ENCODE measurements at places on chromosomes 4 and X. TPM values are rescaled to one million over a fixed set of nuclear protein-coding genes. Genes with fewer than 3 reads are reported as not detected.

DNA sequence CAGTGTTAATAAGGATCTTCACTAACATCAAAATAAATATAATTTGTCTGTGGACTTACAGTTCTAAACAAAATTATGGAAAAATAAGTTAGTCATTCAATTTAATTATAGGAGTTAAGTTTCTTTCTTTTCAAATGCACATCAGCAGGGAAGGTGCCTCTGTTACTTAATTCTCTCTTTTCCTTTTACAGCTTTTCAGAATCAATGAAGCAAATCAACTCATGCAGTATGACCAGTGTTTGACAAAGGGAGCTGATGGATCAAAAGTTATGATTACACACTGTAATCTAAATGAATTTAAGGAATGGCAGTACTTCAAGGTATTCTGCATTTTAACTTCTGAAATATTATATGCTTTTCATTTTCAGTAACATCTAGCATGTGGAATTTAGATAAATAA lies 15.9 kb downstream of the HMGB2 start:
- H3K27ac ChIP-seq: no peak overlapping the region
- no peaks in the 10 kb centered on the region for H3K27me3 ChIP-seq
- DNase-seq: no peak
- H3K4me3 ChIP-seq: no peak overlapping the region
- H3K4me1 ChIP-seq: peaks cover 16% of the 10 kb centered on the region

DNA sequence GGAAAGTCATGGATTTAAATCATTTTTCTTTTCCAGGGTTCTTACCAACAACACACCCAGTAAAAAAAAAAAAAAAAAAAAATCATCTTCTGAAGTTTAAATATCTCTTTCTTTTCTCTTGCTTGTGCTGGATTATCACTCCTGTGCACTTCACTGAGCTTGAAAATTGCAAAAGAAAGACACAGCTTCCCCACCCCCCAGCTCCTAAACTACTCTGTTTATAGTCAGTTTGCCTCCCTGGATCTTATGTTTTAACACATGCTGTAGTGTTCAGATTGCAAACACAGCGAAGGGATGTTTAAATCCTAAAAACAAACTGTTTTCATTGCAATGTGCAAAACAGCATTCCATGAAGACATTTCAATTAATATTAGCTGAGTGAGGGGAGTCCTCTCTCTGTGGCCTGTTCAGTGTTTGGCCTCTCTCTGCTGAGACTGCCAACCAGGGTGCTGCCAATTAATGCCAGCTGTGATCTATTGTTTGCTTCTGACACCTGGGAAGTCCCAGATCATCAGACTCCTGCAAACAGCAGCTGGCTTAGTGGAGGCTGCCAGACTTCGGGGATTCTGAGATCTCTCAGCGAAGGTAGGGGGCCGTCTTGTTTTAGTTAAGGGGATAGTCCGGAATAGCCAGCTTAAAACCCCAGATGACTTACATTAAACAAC lies 171.1 kb upstream of the PITX2 start:
- H3K27ac ChIP-seq: no peak overlapping the region
- no peaks in the 10 kb centered on the region for H3K27me3 ChIP-seq
- H3K4me1 ChIP-seq: peaks cover 18% of the 10 kb centered on the region
- no peaks in the 10 kb centered on the region for H3K36me3 ChIP-seq
- H3K4me3 ChIP-seq: no peak overlapping the region

- no peak overlapping the region for H3K4me3 ChIP-seq
- no peaks in the 10 kb centered on the region for H3K36me3 ChIP-seq
- H3K27ac ChIP-seq: no peak overlapping the region
- no peaks in the 10 kb centered on the region for H3K27me3 ChIP-seq
Observed at GRCh38 chrX:79336869-79337815, 30.0 kb downstream of the ITM2A start.

DNA sequence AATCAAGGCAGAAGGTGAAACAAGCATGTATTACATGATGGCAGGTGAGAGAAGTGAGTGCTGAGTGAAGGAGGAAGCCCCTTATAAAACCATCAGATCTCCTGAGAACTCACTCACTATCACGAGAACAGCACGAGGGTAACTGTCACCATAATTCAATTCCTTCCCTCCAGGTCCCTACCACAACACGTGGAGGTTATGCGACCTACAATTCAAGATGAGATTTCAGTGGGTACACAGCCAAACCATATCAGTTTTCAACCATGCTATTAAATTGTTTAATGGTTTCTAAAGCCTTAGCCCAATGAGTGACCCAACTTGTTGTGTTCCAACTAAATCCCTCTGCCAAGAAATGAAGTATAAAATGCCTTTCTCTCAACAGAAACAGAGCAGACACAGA lies 519.8 kb downstream of the GBA3 start:
- H3K36me3 ChIP-seq: no peaks in the 10 kb centered on the region
- no peaks in the 10 kb centered on the region for H3K27me3 ChIP-seq
- H3K4me3 ChIP-seq: no peak overlapping the region
- no peaks in the 10 kb centered on the region for H3K4me1 ChIP-seq
- no peak overlapping the region for H3K27ac ChIP-seq

The NPY5R gene
- not detected for total RNA-seq

DNA sequence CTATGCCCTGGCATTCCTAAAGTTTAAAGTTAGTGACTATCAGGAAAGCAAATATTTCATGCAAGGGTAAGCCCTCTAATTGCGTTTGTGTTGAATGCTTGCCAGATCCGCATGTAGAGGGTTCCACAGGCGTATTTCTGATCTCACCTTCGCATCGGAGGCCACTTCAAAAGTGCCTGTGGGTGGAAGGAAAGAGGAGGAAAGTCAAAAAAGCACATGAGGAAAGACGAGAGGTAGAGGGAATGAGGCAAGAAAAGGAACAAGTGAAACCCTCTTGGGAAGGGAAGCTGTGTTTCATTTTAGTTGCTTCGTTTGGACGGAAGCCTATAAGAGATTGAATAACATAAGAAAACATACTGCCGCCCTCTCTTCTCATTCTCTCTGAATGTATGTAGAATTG lies 628.8 kb downstream of the SPRY1 start:
- no peak overlapping the region for H3K4me3 ChIP-seq
- H3K27ac ChIP-seq: no peak overlapping the region
- no peaks in the 10 kb centered on the region for H3K4me1 ChIP-seq
- no peaks in the 10 kb centered on the region for H3K36me3 ChIP-seq
